Stimulated activated CD8-positive, alpha-beta memory T cell treated with anti-CD3 and anti-CD28 coated beads, Interleukin-15, amount 100 ng/mL, for 24 hours (primary cell): ENCODE measurements at places on chromosomes 3 and 15.

- no peak for DNase-seq
These were observed 23.3 kb downstream of the ZDHHC3 start for GRCh38 chr3:44952689-44953088.

GRCh38 chr15:76982756-76983155 lies 12.2 kb upstream of the PSTPIP1 start:
- DNase-seq = no peak

DNA sequence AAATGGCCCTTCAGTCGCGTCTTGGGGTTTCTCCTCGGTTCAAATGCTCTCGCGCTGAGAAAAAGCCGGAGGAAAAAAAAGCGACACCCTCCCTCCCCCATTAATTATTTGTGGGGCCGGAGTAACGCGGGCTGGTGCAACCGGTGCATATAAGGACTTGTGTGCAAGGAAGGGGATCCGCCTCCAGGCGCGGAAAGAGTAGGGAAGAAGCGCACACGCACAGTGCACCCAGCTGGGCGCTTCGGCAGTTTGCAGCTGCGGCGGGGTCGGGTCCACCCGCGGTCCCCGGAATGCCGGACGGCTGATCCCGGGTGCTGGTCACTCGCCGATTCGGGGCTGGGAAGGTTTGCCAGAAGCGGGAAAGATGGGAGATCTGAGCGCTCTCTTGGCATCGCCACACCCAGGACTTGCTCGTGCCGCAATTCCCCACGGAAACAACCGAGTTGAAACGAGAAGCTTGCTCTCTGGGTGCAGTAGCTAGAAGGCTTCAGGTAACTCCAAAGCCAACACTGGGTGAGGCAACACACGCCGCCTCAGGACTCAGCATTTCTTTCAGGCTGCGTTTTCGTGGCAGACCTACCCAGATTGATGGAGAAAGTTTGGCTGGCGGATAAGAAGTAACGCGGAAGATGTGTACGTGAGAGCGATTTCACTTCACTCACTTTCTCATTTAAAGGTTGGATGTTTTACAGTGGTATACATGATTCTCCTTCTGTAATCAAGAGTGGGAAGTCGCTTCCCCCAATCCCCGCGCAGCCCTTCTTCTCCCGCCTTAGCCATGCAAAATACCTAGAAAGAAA lies 720 bp upstream of the TNIK start:
- no peak for DNase-seq

GRCh38 chr3:146187334-146187950 lies 26.5 kb upstream of the PLOD2 start:
- DNase-seq = no peak

GRCh38 chr15:92617549-92618520 lies 37.7 kb downstream of the FAM174B start:
- DNase-seq = no peak

GRCh38 chr15:80773792-80774352 lies 5.3 kb upstream of the CEMIP start:
- no peak for DNase-seq

GRCh38 chr15:64938192-64938591 lies 26.5 kb downstream of the ANKDD1A start:
- DNase-seq = no peak

- DNase-seq = peak; percentile 22
These were observed 1.4 kb downstream of the FOXP1 start for GRCh38 chr3:71582036-71582611.

- no peak for DNase-seq
These were observed 26.8 kb upstream of the SEMA4B start for GRCh38 chr15:90174140-90174875.

DNA sequence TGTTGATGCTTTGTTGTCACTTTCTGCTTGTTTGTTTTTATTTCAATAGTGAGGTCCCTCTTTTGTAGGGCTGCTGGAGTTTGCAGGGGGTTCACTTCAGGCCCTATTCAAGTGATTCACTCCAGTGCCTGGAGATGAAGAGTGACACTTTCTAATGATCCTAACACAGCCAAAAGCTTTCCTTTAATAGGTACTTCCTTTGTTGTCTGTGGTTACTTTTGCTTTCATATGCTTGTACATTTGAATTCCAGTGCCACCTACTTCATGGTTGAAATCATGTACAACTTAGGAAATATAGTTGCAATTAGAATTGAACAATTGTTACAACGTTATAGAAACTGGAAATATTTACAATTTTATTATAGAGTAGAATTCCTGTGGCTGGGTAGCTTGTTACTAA lies 466.8 kb upstream of the EPHA3 start:
- DNase-seq = no peak

- DNase-seq = no peak
These were observed 464.1 kb downstream of the RAP2B start for GRCh38 chr3:153626158-153626557.

GRCh38 chr15:70430069-70430468 lies 332.4 kb upstream of the TLE3 start:
- no peak for DNase-seq

DNA sequence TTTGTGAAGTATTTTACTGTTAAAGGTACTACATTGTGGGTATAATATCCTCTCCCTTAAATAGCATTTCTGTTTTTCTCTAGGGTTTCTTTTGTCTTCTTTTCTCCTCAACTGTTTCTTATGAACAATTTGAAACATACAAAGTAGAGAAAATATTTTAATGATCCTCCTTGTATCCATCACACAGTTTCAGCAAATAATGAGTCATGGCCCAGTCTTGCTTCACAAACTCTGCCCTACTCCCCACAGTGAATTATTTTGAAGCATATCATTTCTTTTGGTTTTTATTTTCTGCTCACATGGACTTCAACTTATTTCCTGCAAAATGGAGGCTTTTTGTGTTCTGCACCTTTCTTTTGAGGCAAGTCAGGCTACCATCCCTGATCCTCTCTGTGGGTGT lies 6.1 kb upstream of the SCAANT1 start:
- no peak for DNase-seq

GRCh38 chr15:89761929-89762328 lies 10.9 kb upstream of the MESP1 start:
- no peak for DNase-seq

- DNase-seq = no peak
These were observed 123.7 kb upstream of the CLSTN2 start for GRCh38 chr3:139811331-139811730.

DNA sequence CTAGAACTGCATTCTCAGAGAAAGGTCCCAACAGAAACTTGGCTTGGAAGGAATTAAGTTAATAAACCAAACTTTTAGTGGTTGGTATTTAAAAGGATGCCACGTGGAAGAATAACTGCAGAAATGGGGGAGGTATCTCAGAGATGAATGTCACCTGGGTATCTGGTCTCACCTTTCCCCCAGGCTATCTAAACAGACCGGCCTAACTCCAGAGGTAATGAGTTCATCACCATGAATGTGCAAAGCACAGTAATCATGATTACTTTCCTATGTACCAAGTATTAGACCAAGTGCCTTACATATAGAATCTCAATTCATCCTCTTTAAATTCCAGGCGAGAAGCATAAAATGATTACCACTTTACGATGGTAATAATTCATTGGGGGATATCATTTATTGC lies 80.8 kb downstream of the FBN1 start:
- no peak for DNase-seq

GRCh38 chr15:50753463-50753862 lies 12.0 kb downstream of the SPPL2A start:
- DNase-seq = no peak

GRCh38 chr3:124688581-124689454 lies 41.4 kb upstream of the UMPS start:
- DNase-seq = peak; percentile 38

DNA sequence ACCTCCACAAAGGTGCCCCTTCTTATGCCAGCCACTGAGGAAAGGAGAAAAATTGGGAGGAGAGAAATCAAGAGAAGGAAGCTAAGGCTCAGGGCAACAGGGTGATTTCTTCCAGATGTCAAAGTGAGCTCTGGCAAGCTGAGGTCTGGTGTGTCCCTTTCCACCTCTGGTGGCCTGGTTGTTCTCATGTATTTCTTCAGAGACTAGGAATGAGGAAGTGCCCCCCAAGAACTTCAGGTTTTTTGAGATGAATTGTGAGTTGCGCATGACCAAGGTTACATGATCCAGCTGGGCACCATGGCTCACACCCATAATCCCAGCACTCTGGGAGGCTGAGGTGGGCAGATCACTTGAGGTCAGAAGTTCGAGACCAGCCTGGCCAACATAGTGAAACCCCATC lies 5.6 kb downstream of the RAB6B start:
- DNase-seq = no peak

GRCh38 chr15:52803467-52804306 lies 13.6 kb upstream of the ONECUT1 start:
- DNase-seq = no peak

- no peak for DNase-seq
These were observed 39.0 kb upstream of the IGF1R start for GRCh38 chr15:98609144-98609852.

DNA sequence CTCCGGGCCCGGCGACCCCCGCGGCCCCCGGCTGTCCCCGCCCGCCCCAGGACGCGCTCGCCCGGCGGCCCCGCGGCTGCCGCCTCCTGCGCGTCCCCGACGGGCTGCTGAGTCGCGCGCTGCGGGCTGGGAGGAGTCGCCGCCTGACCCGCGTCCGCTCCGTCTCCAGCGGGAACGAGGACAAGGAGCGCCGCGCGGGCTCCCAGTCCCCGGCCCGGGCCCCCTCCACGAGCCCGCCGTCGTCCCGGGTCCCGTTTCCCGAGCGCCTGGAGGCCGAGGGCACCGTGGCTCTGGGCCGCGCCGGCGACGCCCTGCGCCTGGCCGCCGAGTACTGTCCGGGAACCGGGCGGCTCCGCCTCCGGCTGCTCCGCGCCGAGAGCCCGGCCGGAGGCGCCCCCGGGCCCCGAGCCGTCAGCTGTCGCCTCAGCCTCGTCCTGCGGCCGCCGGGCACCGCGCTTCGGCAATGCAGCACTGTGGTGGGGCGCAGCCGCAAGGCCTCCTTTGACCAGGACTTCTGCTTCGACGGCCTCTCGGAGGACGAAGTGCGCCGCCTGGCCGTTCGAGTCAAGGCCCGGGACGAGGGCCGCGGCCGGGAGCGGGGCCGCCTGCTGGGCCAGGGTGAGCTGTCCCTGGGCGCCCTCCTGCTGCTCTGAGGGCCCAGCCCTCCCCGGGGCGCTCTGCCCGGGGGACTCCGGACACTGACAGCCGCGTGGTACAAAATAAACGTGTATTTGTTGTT lies 1.5 kb downstream of the C2CD4A start:
- no peak for DNase-seq

DNA sequence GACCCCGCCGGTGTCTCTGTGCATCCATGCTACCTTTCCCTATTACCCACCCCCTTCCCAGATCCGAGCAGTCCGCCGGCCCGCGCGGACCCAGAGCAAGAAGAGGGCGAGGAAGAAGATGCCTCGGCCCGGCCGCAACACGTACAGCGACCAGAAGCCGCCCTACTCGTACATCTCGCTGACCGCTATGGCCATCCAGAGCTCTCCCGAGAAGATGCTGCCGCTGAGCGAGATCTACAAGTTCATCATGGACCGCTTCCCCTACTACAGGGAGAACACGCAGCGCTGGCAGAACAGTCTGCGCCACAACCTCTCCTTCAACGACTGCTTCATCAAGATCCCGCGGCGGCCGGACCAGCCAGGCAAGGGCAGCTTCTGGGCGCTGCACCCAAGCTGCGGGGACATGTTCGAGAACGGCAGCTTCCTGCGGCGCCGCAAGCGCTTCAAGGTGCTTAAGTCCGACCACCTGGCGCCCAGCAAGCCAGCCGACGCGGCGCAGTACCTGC lies 788 bp downstream of the FOXB1 start:
- DNase-seq = no peak

DNA sequence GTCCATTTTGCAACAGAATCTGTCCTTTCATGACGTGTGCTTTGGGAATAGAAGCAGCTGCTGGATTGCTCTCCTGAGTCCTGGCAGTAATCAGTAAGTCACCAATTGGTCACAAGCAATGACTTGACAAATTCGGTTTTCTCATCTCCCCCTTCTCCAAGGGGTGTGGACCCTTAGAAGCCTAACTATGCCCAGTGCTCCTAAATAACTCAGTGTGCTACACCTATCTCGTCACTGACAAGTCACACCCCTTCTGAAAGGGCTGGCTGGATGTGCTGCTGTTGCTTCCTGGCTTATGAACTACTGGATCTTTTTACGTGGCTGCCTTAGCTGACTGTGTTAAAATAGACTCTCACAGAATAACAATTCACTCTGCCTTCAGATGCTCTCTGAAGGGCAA lies 1351.5 kb downstream of the ZPLD1 start:
- no peak for DNase-seq
